ENCODE measurements at places on chromosomes 5 and 9.

GRCh38 chr5:148846930-148847329 is 20.5 kb downstream of the ADRB2 start:
- DNase-seq = no peak

DNA sequence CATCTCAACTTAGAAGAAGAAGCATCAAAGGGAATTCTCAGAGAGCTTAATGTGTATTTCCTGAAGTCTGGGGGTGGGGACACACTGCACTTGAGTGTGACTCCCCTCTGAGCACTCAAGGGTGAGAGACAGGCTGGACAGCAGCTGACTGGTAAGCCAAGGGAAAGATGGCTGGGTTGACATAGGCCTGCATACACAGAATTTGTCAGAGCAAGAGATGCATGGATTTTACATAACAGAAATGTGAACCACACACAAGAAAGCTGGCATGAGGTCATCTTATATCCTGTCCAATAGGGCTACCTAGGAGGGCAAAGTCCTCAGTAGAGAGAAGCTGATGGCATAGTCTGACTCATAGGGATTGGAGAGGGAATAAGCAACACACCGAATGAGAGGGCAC is 114.3 kb upstream of the EPB41L4A start:
- DNase-seq = peak; percentile 15

DNA sequence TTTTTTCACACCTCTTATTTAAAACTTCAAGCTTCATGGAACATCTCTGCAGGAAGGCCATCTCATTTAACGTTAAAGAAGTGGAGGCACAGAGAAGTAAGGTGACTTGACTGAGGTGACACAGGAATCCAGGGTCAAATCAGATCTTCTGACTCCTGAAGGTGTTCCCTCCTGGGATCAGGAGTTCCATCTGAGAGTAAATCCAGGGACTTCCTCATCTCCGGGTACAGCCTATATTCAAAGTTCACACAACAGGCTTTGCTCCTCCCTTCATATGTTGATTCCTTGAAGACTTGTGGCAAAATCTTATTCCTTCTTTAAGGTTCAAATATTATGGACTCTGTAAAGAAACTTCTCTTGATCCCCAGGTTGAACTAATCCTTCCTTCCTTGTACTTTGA is 313.1 kb upstream of the CLINT1 start:
- no peak for DNase-seq

- DNase-seq = no peak
Measured at GRCh38 chr9:68817079-68817875, 112.2 kb downstream of the PIP5K1B start.

GRCh38 chr5:107781451-107781850 is 110.7 kb upstream of the EFNA5 start:
- DNase-seq = no peak

DNA sequence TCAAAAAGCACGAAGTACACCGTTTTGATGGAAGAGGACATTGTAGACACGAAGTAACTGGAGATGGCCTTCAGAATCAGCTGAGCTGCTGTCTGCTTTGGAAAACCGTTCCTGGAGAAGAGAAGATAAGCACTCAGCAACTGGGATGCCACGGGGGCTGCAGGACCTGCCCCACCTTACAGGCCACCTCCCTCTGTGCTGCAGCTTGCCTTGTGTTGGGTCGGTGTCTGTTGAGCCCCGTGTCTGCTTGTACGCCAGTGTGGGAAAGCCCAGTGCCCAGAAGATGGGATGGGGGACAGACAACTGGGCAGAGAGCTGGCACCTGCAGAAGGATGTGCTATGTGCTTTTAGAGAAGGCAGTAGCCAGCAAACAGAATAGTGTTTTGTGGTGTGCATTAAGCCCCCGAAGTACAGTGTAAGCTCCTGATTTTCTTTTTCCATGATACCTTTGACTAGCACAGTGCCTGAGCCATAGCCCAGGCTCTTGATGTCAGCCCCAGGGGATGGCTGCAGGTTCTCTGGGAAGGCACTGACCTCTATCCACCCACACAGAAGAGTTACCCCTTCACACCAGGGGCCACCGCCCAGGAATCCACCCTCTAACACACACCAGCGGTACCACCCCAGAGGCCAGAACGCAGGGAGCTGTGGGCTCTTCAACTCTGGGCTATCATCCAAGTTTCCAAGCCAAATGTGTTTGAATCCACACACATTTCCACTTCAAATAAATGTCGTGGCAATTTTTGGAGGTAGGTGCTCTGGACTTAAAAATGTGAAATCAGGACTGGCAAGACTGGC is 63.8 kb downstream of the MACROH2A1 start:
- no peak for DNase-seq

DNA sequence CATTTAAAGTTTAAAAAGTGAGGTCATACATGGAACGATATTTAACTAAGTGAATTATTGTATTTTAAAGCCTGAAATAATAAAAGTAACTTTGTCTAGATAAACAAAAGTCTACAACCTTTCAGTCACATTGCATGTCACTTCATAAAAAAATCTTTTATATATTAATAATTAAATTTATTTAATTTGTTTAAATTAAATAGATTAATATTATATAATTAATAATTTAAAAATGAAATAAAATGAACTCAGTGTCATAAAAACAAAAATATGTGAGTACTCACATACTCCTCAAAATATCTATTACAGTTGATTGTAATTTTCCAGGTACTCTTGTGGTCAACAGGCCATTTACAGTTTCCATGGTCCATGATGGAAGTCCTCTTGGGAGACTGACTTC is 11.2 kb downstream of the GABRG2 start:
- no peak for DNase-seq

GRCh38 chr5:176317534-176318374 is 43.8 kb downstream of the KIAA1191 start:
- no peak for DNase-seq

- DNase-seq = no peak
Measured at GRCh38 chr5:93577854-93578812, 2.9 kb downstream of the NR2F1-AS1 start.

- no peak for DNase-seq
Measured at GRCh38 chr9:108484468-108484867, 371.3 kb downstream of the ACTL7B start.

DNA sequence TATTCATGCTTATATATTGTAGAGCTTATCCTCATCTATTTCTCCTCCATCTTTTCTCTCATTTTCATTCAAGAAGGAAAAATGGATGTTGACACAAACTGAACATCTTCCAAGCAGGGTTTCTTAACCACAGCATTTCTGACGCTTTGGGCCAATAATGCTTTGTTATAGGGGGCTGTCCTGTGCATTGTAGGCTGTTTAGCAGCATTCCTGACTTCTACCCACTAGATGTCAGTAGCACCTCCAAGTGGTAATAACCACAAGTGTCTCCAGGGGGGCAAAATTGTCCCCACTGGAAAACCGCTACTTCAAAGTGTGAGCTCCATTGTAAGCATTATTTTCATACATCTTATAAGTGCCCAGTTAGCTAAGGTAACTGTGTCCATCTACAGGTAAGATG is 2.6 kb upstream of the TXNDC8 start:
- peak; percentile 40 for DNase-seq

GRCh38 chr5:24621792-24622191 is 23.0 kb downstream of the CDH10 start:
- DNase-seq = no peak

DNA sequence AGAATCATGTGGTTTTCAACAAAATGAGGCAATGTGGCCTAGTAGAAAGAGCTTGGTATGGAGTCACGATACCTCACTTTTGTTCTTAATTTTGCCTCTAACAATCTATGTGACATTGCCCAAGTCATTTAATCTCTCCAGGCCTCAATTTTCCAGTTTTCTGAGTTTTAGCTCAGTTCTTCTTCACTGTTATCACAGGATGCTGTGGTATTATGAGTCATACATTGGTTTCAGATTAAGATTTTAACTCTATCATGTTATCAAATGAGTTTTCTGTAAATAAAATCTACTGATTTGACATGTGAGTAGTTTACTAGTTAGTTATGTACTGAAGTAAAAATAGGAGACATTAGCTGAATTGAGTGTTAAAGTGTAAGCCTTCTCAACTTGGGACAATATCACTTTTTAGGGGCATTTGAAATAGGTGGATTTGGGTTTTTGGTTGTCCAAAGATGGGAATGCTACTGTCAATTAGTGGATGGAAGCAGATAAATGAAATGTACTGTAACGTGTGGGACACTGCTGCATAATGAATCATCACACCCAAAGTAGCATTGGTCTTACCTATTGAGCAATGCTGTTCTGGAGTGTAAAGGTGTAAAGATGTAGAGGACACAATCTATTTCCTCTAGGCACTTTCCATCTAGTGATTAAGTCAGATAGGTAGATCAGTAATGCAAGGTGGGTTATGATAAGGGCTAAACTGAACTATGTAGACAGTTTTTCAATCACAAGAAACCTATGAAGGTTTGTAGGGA is 73.3 kb downstream of the NNT start:
- no peak for DNase-seq

- DNase-seq = no peak
Measured at GRCh38 chr9:14097215-14097614, 216.7 kb downstream of the NFIB start.

- no peak for DNase-seq
Measured at GRCh38 chr9:85892401-85892800, 48.5 kb upstream of the NAA35 start.

GRCh38 chr9:21559402-21560280 is 77.5 kb upstream of the IFNE start:
- DNase-seq = no peak

GRCh38 chr9:130490981-130491380 is 46.2 kb downstream of the ASS1 start:
- no peak for DNase-seq

DNA sequence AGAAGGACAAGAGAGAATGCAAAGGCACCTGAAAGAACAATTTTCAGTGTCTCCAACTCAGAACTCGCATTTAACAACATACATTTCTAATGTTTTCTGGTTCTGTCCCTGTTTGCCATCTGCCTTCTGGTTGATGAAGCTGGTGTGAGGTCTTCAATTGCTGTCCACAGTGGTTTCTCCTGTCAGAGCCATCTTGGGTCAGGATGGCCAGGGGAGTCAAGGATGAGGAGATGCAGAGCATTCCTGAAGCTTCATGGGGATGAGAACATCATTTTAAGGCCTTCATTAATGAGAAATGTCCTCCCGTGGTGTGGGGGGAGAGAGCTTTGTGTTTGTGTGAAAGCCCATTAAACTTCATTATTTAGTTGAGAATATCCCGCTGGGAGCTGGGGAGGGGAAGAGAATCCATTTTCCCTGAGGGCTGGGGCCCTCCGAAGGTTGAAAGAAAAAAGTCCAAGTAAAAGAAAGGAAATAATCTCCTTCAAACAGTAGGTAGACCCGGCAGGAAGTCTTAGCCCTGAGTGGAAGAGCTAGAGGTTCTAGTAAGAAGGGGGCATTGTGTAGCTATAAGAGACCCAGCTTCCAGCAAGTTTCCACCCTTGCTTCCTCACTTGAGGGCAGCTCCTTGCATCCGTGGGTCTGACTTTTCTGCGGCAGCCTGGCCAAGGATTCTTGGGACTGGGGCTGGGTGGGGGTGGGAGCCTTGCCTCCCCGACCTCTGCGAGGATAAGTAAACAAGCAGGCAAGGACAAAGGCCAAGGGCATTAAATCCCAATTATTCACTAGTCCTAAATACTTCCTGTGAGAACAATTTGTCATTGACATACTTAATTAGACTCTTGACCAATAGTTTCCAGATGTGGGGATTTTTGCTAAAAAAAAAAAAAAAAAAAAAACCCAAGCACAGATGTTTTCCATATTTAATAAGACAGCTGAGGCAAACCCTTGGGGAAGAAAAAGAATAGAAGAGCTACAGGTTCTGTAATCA is 119.2 kb downstream of the MSX2 start:
- peak; percentile 33 for DNase-seq

DNA sequence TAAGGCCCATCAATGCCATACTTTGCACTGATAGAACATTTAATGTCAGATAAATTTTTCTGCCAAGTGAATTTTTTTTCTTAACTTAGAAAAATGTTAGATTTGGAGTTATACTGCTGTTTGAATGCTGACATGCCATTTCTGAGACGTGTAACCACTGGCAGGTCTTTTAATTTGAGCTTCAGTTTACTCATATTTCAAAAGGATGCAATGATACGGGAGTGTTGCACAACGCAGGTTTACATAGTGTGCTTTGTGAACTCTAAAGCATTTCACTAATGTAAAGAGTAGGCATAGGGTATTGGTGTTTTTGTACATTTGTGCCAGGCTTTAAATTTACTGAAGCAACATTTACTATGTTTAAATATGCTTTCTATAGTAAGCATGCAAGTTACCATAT is 4.2 kb downstream of the ZBTB43 start:
- DNase-seq = no peak

DNA sequence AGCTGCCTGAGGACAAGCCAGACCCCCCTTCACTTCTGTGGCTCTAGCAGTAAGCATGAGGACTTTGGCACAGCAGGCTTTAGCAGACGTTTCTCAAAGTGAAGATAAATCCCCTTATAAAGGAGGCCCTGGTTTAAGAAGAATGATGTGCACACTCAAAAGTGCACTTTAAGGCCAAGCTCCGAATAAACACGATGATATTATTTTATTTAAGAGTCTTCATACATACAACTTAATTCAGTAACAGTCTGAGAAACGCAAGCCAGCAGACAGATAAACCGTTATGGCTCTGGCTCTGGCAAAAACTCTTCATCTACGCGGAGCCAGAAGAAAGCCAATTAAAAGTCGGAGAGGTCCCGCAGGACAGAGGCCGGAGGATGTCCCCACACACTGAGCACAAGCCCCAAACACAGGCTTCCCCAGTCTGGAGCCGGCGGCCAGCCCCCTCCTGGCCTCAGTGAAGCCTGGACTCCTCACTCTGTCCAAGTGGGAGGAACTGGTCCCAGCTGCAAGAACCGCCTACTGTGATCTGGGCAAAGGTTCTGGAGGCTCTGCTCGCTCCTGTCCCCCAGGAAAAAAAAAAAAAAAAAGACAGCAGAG is 44.6 kb downstream of the ADAMTS2 start:
- DNase-seq = no peak

DNA sequence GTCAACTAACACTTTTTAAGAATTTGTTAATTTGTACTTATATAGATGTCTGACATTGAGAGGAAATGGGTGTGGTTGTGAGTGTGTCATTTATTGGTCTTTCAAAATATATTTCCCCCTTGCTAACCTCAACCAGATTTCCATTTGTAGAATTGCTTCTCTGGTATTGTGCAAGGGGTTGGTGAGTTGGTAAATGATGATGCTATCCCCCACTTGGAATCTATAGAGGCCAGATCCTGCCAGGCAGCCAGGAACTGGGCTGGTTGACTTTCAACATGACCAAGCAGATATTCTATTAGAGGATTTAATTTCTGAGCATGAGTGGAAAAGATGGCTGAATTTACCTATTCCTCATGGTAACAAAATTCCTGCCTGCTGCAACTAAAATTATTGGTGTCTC is 306.6 kb upstream of the KIF2A start:
- no peak for DNase-seq

DNA sequence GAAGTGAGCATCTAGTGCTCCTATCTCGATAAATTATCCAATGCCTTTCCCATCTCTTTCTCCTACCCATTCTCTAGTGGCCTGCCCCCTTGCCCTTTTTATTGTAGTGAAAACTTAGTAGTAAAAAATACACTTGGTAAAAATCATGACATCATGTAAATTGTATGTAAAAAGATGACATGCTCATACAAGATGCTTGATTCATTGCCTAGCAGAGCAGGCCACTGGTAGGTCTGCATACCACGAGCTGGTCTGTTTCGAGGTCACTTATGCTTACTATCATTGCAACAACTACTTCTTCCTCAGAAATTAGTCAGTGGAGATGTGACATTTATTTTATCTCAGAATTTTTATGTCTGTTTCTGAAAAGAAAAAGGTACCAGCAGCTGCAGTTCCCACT is 177.3 kb downstream of the C9orf152 start:
- no peak for DNase-seq

- no peak for DNase-seq
Measured at GRCh38 chr9:134984372-134985265, 66.9 kb upstream of the FCN1 start.

Data from iPS DF 19.7 (cell line).